ENCODE measurements at places on chromosomes 6 and 20.

GRCh38 chr6:169379495-169380070, 125.9 kb upstream of the THBS2 start:
- no peak for DNase-seq

DNA sequence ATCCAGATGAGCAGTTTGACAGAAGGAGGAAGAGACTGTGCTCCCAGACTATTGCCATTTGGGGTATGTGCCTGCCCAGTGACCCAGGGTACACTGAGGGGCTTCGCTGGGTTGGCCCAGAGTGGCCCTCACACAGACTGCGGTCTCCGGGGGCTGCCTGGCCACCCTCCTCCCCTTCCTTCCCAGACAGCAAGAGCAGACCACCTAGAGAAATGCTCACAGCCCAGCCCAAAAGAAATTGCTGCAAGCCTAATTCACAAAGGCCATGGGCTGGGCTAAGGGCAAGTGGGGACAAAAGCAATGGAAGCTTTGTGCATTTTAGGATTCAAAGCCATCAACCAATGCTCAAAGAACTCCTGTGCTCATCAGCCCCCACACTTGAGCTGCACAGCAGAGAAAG, 277.6 kb downstream of the CDC5L start:
- no peak for DNase-seq

GRCh38 chr6:141421378-141421777, 711.3 kb upstream of the GJE1 start:
- no peak for DNase-seq

DNA sequence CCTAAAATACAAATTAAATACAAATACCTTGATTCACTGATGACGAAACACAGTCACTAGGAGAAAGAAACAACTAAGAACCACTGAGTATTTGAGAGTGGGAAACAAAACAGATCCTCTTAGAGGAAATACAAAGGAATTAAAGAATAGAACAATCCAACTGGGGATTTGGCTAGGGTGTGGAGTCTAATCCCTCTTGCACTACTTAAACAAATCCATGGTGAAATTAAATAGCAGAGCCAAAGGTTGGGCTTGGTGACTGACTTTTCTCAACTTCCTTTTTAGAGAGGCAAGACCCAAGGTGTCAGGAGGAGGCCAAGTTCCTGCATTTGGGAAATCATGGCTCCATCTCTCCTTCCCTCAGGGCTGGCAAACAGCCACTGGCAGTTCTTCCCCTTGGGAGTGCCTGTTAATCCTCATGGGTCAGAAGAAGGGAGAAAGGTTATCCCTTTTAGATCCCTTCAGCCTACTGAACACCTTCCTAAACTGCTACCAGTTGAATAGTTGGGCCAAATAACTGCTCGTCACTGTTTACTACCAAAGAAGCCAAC, 101.2 kb upstream of the TRAF3IP2 start:
- DNase-seq = no peak

GRCh38 chr6:169225131-169225576, 28.5 kb downstream of the THBS2 start:
- DNase-seq = no peak

DNA sequence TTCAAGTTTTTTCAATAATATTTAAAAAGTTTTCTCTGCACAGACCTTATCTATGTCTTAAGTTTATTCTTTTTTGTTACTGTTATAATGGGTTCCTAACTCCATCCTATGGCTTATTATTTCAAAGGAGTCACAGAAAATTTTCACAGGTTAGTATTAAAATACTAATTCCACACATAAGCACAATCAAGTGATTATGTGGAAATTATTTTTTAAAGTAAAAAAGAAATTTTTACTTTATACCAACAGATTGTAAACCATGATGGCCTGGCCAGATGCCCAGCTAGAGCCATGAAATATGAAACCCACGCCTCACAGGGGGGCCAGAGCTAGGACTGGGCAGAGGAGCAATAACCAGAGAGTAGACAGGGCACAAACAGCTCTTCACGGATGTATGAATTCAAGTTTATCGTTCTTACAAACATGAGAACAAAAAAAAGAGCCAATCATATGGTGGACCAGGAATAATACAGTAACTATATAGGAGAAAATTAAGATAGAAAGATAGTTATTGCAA, 34.0 kb downstream of the NUDT3 start:
- no peak for DNase-seq

- no peak for DNase-seq
These were observed 57.9 kb upstream of the SSTR4 start for GRCh38 chr20:22977047-22977785.

- no peak for DNase-seq
These were observed 533 bp upstream of the RSPO3 start for GRCh38 chr6:127117979-127118297.

DNA sequence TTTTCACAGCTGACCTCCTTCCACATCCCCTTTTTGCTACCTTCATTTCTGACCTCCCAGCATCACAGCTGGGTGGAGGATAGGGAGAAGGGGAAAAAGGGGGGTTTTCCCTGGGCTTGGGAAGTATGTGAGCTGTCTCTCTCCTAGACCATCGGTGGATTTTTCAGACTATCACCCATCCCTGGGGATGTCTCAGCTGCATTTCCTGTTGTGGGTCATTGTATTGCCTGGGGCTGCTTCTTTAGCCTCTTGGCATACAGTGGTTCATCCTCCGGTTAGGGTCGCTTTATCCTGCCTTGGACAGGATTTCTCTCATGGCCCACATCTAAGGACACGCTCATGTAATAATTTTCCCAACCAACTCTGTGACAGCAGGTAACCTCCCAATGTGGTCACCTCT, 142.5 kb upstream of the ARG1 start:
- DNase-seq = no peak

GRCh38 chr20:10453241-10453640, 18.1 kb downstream of the SLX4IP start:
- no peak for DNase-seq

DNA sequence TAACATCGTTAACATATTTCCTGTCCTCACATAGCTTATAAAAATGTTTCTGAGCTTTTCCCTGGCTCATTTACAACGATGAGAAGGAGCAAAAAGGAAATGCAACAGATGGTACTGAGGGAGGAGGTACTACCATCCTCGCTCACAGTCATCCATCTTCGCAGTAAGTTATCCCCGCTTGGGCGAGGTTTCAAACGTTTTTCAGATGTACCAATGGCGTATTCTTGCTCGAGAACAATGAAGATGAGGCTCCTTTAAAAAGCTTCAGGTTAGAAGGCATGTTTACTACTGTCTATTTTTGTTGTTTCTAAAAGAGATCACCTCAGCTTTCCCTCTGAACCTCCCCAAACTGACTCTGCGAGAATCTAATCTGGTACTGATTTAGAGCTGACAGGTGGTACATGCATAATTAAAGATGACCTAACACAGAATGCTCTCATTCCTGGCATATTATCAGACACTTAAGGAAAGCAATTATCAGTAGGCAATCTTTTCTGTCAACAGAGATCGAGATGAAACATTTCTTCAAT, 178.7 kb downstream of the GJA10 start:
- no peak for DNase-seq

DNA sequence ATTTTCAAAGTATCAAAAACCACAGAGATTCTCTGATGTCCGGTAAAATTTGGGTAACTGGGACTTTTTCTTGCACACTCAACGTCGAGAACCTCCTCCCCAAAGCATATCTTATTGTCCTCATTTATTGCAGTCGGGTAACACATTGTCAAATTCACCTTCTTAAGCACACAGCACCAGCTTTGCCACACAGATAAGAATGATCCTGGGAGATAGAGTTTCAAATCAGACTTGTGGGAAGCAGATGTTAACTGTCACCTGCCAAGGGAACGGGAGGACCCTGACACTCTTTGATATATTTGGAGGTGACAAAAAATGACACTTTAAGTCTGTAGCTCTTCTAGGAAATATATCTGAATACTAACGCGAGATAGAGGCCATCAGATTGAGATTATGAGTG, 282.1 kb upstream of the BMP2 start:
- DNase-seq = no peak

- peak; percentile 51 for DNase-seq
These were observed 19.7 kb downstream of the VAPB start for GRCh38 chr20:58408603-58409246.

GRCh38 chr6:33843131-33844121, 39.6 kb upstream of the MLN start:
- DNase-seq = no peak

GRCh38 chr20:25280574-25281535, 33.0 kb downstream of the PYGB start:
- DNase-seq = no peak

DNA sequence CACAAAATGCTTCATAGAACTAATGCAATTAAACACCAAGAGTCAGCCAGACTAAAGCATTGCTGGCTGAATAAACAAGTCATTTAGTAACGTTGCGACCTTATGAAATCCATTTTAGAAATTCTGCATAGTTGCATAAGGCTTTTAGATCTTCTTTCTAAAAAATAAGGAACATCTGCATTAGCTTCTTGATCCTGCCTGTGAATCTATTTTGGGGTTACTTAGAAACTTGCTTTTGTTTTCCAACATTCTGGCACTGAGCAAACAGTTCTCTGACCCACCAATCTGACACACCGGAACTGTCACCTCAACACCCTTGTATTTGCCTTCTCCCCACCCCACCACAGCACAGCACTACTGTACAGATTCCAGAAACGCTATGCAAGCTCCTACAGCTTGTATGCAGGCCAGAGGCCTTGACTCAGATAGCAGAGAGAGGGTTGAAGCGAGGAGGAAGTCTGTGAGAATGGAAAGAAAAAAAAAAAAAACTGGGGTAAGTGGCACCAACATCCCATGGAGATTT, 55.0 kb downstream of the KIF13A start:
- DNase-seq = no peak

DNA sequence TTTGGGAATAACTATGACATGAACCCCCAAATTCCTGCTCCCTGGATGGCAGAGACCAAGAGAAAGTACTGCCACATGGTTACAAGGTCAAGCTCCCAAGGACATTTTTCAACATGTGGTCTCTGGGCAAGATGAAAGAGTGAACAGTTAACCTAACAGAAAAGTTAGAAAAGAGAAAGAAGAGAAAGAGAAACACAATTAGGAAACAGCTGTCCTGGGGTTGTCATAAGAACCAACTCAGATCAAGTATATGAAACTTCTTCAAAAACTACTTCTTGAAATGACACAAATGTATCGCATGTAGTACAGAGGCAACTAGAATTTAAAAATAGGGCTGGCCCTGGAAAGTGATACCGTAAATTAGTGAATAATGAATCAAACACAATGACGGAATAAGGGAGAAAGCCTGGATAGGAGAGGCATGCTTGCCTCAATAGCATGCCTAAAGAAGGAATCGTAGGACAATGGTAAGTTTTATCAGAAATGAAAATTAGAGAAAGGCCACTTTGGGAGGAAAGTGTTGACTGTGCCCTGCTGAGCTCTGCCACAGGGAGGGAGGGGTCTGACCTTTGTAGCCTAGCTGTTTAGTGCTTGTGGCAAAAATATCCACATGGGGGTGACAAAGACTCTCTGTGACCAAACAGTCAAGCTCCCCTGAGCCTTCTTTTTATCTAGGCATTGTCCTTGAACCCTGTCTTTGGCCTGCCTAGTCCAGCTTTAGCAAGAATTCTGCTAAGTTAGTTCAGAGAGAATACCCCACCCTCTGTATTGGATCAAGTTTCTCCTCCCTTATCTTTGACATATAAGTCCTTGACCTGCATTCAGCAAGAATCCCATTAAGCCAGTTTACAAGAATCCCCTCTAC, 4.3 kb upstream of the DCBLD1 start:
- peak; percentile 46 for DNase-seq

DNA sequence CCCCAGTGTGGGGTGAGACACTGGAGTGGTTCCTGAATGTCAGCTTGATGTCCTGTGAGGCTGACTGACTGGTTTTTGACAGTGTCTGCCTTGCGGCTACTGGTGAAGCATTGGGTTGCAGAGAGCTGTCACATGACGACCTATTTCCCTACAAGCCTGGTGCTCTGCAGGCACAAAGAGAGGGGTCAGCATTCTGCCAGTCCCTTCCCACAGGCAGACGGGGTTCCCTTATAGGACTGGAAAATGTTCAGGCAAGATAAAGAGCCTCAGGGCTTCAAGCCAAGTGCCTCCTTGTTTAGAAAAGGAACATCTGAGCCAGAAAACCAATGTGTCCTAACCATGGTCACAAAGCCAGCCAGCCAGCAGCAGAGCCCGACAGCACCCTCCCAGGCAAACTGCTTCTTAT, 11.0 kb downstream of the LY86 start:
- DNase-seq = peak; percentile 39

DNA sequence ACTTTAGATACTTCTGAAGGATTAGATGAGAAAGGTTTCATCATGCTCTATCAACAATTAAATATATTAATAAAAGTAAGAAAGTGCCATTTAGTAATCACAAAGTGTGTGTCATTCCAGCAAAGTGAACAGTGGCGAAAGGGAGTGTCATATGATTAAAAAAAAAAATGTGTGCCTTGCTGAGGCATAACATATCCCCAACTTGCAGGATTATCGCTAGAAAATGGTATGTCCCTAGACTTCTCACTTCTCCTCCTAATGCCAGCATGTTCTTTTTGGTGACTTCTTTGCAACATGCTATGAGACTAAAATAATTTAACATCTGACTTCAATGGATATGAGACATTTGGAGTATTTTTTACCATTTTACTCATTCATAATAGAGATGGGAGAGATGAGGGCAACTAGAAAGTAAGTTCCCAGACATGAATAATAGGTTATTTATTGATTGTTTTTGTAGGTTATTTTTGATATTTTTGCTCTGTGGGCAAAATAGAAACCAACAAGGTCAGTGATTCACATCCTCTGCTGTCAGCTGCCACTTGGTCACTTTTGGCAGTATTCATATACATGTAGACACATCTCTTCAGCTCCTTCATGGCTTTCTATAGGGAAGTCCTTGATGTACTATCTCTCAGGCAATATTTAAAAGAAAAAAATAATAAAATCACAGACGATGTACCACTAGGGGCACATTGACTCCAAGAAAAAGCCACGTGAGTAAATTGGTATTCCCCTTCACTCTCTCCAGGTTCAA, 370.1 kb downstream of the BMP2 start:
- DNase-seq = no peak

GRCh38 chr20:21513181-21513663, 642 bp downstream of the NKX2-2 start:
- DNase-seq = peak; percentile 57

- DNase-seq = no peak
These were observed 295.1 kb upstream of the CDYL start for GRCh38 chr6:4480788-4481735.

DNA sequence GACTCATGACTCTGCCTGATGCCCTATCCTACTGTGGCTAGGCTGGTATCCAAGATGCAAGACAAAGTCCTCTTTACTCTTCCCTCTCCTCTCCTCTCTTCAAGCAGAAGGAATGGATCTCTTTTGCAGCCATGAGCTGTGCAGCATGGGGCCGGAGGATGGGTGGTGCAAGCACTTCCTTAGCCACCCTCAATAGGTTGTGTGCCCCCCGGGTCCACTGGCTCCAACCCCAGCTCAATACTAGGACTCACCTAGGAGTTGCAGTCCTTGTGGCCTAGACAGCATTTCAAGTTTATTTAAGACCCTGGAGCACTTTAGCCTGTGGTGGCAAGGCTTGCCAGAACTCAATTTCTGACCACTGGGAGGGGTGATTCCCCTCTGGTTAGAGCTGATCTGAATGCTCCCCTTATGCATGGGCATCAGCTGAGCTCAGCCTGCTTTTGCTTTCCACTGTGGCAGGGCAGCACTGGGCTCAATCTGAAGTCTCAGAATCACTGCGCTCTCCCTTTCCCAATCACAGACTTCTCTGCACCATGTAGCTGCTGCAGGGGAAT, 29.0 kb upstream of the GRM4 start:
- DNase-seq = no peak
